ENCODE measurements at places on chromosomes 11 and 22.

DNA sequence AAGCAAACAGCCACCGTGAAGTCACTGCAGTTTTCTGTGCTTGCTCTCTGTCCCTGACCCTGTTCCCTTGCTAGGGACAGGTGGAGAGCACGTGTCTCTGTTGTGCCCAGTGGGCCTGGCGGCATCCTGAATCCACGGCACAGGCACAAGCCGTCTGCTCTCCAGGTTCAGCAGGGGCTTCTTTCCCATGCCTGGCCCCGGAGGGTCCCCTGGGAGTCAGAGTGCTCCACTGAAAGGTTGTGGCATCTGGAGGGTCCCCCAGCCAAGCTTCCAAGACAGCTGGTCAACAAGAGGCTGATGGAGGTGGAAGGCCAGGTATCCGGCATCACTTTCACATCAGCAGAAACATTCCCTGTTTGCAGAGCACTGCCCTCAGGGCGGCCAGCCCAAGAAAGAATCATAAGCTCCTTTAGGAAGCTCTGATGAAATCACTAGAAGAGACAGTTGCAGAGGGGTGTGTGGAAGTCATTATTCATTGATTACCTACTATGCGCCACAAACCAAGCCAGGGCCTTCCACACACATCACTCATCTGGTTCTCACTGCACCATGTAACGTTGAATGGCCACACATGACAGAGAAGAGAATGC is 346.4 kb upstream of the B3GAT1 start:
- no peak for DNase-seq

GRCh38 chr11:18063862-18064434 is 17.9 kb upstream of the TPH1 start:
- DNase-seq, result no peak

DNA sequence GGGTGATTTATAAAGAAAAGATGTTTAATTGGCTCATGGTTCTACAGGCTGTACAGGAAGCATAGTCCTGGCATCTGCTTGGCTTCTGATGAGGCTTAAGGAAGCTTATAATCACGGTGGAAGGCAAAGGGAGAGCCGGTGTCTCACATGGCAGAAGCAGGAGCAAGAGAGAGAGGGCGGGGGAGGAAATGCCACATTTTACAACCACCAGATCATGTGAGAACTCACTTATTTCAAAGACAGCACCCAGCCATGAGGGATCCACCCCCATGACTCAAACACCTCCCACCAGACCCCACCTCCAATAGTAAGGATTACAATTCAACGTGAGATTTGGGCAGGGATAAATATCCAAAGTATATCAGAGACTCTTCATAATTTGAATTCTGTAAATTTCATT is 200.7 kb downstream of the MSANTD4 start:
- DNase-seq, result no peak

GRCh38 chr22:27453725-27454124 is 347.8 kb downstream of the MN1 start:
- DNase-seq, result no peak

DNA sequence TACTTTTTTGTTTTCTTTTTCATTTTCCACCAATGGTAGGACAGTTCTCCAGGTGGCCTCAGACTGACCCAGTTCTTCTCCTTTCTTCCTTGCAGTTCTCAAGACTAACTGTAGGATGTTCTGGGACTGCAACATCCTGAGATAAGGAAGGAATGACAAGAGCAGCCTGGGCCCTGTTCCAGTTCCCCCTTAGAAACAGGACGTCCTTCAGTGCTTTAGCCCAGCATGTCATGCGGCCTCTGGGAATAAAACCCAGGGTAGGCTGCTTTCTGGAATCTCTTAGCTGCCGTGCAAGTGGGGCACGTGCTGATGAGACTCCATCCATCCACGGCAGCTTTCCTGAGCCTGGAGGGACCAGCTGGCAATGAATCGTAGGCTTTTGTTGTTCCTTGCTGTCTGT is 24.0 kb upstream of the CADM1 start:
- DNase-seq, result no peak

DNA sequence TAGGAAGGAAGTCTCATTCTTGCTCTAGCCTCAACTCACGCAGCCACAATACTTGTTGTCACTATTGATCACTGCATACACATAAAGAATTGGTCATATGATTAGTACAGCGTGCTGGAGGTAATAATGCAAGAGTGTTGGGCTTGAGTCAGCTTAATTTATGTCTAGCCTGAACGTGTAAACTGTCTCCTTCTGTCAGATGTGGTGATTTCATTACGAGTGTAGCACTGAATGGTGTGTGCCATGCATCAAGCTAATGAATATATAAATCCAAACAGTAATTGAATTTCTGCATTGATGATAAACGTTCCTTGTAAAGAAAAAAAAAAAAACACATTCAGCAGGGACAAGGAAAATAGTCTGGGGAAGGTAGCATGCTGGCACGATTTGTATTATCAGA is 396.2 kb upstream of the RAG2 start:
- no peak for DNase-seq

GRCh38 chr11:46671958-46672315 is 28.5 kb downstream of the ARHGAP1 start:
- DNase-seq, result no peak

- DNase-seq, result no peak
These were observed 101.8 kb downstream of the LUZP2 start for GRCh38 chr11:24598641-24599040.

DNA sequence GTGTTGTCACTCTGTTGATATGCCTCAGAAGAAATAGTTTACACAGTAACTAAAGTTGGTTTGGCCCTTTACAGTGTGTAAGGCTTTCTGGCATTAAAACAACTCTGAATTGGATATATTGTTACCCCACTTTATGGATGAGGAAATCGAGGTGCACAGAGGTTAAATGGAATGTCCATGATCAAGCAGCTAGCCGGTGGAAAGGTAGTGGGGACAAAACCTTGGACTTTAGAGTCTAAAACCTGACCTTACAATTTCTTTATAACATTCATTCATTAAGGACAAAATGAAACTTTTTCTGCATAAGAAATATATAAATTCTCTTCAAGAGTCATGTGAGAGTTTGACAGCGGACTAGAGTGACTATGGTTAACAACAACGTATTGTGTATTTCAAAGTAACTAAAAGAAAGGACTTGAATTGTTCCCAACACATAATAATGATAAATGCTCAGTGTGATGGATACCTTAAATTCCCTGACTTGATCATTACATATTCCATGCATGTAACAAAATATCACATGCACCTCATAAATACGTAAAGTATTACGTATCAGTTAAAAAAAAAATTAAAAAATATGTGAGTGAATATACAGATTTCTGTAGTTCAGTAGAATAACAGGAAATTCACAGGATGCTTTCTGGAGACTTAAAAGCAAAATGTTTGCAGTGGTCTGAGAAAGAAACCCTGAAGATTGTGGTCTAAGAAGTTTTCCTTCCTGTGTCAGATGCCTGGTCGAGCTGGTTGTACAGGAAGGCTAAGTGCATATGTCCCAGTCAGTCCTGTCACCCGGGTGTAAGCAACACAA is 51.0 kb downstream of the TEAD1 start:
- DNase-seq, result no peak

GRCh38 chr11:57073128-57073527 is 84.4 kb downstream of the OR5AK2 start:
- DNase-seq, result no peak

GRCh38 chr22:40324468-40325305 is 21.6 kb upstream of the ADSL start:
- DNase-seq, result no peak

GRCh38 chr11:98766903-98767302 is 253.8 kb upstream of the CNTN5 start:
- no peak for DNase-seq

DNA sequence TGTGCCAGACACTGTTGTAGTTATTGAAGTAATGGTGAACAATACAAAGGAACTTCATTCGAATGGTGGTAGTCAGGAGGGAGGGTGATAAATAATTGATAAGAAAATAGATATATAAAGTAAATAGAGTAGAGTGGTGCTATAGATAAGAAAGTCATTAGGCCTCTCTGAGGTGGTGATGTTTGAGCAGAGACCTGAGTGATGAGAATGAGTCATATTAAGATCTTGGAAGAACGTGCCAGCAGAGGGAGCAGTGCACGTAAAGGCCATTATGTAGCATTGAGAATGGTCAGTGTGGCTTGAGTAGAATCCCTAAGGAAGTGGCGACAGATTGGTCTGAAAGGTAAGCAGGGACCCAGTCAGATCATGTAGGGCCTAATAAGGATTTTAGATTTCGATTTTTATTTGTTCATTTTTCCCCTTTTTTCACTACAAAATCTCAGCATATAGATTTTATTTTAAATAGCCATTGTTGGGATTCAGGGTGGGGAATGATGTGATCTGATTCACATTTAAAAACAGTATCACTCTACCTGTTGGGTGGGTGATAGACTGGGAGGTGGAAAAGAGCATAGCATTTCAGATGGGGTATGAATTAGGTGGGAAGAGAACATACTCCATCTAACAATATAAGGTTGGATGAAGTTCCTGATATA is 44.7 kb downstream of the CCDC90B start:
- DNase-seq, result no peak

DNA sequence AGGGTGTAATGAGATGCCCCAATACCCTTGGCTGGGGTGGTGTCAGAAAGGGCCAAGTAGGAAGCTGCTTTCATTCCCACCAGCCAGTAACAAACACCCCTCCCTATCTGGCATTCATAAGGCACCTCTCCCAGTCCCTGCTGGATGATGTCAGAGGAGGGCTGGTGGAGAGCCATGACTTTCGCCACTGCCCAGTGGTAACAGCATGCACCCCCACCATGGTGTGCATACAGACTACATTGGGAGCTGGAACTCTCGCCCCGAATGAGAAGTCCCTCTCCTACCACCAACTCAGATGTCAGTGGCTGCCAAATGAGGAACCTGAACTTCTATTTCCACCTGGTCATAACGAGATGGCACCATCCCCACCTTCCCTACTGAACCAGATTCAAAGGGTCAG is 73.3 kb downstream of the SGSM3 start:
- no peak for DNase-seq

DNA sequence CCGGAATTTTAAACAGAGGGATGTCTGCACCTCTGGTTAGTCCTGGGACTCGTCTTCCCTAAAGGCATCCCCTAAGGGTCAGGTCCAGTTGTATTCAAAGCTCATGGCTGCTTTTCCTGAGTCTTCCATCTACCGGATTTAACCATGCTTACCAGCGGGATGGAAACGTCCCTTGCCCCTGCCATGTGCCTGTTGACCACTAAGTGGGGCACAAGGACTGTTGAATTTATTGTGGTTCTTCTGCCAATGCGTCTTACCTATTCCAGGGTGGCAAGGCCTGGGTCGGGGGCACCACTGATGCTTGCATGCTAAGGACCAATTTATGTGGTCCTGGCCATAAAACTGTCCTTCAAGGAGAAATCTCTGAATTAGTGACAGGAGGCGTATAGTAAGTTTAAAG is 25.6 kb downstream of the ANKRD42 start:
- DNase-seq, result no peak

DNA sequence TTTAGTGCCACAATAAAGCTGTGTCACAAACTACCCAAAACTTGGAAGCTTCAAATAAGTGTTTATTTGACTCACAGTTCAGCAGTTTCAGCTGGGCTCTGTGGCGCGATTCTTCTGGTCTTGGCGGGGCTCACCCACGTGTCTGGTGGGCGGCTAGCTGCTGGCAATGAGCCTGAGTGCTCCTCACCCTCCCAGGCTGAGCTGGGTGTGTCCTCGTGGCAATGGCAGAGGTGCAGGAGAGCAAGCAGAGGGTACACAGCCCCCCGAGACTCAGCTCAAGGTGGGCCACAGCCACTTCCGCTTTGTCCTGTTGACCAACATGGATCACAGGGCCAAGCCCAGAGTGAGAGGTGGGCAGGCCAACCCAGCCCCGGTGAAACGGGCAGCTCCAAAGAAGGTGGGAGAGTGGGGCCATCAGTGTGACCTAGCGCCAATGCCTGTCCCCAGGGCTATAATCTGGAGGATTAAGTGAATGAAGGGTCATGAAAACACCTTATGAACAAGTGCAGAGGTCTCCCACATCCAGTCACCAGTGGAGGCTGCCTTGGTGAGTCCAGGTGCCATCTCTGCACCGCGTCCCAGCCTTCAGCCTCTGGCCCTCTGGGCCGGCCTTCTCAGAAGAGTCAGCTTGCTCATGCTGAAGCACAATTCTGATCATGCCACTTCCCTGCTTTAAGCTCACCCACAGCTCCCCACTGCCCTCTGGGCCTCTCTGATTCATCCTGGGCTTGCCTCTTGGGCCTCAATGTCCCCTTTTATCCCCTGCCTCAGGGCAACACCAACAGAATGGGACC is 74.6 kb upstream of the RTL6 start:
- no peak for DNase-seq

- no peak for DNase-seq
These were observed 6.8 kb downstream of the SLC35F2 start for GRCh38 chr11:107851704-107852310.

- DNase-seq, result no peak
These were observed 3.6 kb upstream of the CCDC117 start for GRCh38 chr22:28768701-28769393.
